ENCODE measurements at places on chromosomes 5 and 9.

GRCh38 chr5:37754976-37755375 is 84.9 kb downstream of the GDNF start:
- DNase-seq, result no peak

- no peak for DNase-seq
Measured at GRCh38 chr5:55509796-55510522, 24.8 kb downstream of the PLPP1 start.

- DNase-seq, result peak; percentile 4
Measured at GRCh38 chr5:78907255-78907891, 77.7 kb downstream of the ARSB start.

DNA sequence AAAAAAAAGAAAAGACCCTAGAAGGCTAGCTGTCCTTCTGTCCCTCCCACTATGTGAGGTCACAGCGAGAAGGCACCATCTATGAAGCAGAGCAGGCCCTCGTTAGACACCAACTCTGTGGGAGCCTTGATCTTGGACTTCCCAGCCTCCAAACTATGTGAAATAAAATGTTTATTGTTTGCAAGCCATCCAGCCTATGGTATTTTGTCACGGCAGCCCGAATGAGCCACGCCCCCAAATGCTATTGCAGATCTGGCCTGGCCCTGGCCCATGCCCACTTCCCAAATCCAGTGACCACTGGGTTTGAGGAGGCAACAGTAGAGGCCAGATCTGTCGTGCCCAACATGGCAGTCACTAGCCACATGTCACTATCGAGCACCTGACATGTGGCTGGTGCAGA is 10.8 kb downstream of the STK10 start:
- DNase-seq, result no peak

DNA sequence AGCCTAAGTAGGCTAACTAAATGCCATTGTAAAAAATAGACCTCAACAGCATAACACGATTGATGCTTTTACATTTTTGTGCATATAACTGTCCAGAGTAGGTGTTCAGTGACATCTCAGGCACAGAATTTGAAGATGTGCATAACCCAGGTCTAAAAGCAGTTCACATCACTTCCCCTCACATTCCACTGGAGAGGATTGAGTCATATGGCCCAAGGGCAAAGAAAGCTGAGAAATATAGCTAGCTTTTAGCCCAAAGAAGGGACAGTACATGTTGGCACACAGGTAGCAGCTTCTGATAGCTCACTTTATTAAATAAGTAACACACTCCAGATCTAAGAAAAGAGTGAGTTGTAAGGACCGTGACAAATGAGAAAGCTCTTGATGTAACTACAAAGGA is 2259.5 kb upstream of the WWC1 start:
- no peak for DNase-seq
